ENCODE measurements at places on chromosomes 2 and 18. TPM values are rescaled to one million over a fixed set of nuclear protein-coding genes. Genes with fewer than 3 reads are reported as not detected.

- H3K27me3 ChIP-seq, result no peaks in the 10 kb centered on the region
- no peak for DNase-seq
- H3K27ac ChIP-seq, result peak overlapping the region; percentile 88
- peaks cover 24% of the 10 kb centered on the region for H3K36me3 ChIP-seq
- peaks cover 2% of the 10 kb centered on the region for H3K4me1 ChIP-seq
These were observed 569 bp downstream of the TMX3 start for GRCh38 chr18:68714366-68714711.

DNA sequence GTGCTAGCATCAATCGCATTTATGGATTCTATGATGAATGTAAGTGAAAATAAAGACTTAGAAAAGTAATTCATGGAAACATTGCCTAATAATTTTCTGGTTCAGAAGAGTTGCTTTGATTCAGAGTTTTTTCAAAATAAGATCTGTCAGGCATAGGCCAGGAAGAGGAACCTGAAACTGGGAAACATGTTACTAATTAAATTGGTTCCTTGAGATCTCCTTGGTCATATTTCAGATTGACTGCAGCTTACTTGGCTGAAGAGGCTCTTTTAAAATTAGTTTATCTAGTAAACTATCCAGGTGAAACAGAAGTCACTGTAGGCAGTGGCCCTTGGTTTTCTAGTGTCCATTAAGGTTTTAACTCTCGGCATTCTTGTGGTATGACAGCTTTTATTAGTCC, 27.4 kb downstream of the PPP1CB start:
- peaks cover 48% of the 10 kb centered on the region for H3K36me3 ChIP-seq
- no peaks in the 10 kb centered on the region for H3K4me1 ChIP-seq
- H3K4me3 ChIP-seq, result no peak overlapping the region
- no peak overlapping the region for H3K27ac ChIP-seq
- no peaks in the 10 kb centered on the region for H3K27me3 ChIP-seq

DNA sequence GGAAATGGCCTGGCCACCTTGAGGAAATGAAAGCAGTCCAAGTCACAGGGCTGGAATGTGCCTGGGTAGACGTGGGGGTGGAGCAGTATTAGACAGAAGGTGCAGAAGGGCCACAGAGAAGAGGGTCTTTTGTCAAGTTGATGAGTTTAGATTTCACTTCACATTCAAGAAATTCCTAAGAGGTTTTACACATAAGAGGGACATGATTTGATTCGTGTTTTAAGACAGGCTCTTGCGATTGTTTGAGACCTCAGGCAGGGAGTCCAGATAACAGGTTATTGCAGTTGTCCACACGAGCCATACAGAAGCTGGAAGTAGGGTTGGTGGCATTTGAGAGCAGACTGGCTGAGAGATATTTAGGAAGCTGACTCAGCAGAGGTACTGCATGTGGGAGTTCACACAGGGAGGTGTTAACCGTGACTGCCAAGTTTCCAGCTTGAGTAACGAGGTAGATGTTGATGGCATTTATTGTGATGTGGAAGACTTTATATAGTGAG, 64.6 kb downstream of the NEB start:
- no peak overlapping the region for H3K4me3 ChIP-seq
- no peaks in the 10 kb centered on the region for H3K27me3 ChIP-seq
- H3K4me1 ChIP-seq, result peaks cover 5% of the 10 kb centered on the region
- no peaks in the 10 kb centered on the region for H3K36me3 ChIP-seq

- no peaks in the 10 kb centered on the region for H3K36me3 ChIP-seq
- peaks cover 3% of the 10 kb centered on the region for H3K27me3 ChIP-seq
- no peak overlapping the region for H3K4me3 ChIP-seq
- peaks cover 15% of the 10 kb centered on the region for H3K4me1 ChIP-seq
These were observed 26.1 kb downstream of the GAD1 start for GRCh38 chr2:170842785-170843184.

IL1F10 gene
- not detected for total RNA-seq

DNA sequence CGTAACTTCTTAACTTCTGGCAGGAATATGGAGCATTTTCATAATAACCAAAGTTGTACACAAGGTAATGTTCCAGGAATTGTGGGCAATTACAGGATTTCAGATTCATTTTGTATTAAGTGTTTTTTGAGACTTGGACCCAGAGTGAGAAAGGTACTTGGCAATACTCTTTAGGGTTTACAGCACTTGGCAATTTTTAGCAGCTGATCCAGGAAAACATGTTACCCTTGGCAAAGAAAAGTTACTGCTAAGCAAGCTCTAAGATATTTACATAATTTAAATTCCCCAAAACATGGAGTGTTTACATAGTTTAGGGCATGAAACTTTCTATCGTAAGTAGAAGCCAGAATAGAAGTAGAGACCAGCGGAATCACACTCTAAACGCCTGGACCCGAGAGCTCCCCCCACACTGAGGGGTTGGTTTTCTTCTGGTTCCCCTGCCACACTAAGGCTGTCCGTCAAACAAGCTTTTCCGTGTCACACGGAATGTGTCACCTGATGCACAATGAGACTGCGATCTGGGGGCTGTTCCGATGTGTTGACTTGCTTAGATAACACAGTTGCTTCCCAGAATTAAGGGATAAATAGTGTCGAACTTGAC, 177.1 kb downstream of the PTGR3 start:
- no peaks in the 10 kb centered on the region for H3K36me3 ChIP-seq
- H3K27me3 ChIP-seq, result no peaks in the 10 kb centered on the region
- H3K4me3 ChIP-seq, result no peak overlapping the region
- no peak overlapping the region for H3K27ac ChIP-seq
- DNase-seq, result no peak
- no peaks in the 10 kb centered on the region for H3K4me1 ChIP-seq

- H3K36me3 ChIP-seq, result no peaks in the 10 kb centered on the region
- no peak overlapping the region for H3K27ac ChIP-seq
- no peaks in the 10 kb centered on the region for H3K27me3 ChIP-seq
- no peak overlapping the region for H3K4me3 ChIP-seq
- no peak for DNase-seq
- H3K4me1 ChIP-seq, result peaks cover 8% of the 10 kb centered on the region
These were observed 143.3 kb downstream of the C1D start for GRCh38 chr2:67919490-67919889.

GRCh38 chr2:18788592-18788991, 199.2 kb upstream of the NT5C1B start:
- peak; percentile 68 for DNase-seq
- H3K36me3 ChIP-seq, result no peaks in the 10 kb centered on the region
- H3K4me1 ChIP-seq, result peaks cover 14% of the 10 kb centered on the region
- H3K27me3 ChIP-seq, result no peaks in the 10 kb centered on the region
- no peak overlapping the region for H3K4me3 ChIP-seq

DNA sequence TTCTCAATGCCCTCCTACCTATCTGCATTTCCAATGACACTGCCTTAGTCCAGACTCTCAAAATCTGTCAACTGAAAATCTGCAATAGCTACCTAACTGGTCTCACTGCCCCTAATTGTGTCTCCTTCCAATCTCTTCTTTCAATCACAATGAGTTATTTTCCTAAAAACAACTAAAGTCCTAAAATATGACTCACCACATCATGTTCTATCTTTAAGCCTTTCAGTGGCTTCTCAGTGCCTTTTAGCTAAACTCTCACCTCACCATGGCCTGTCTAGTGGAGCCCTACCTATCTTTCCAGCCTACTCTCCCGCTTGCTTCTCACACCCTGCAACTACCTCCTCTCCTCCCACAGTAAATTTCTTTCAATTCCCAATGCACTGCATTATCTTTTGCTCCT, 220.9 kb upstream of the PKDCC start:
- no peak for DNase-seq
- H3K27ac ChIP-seq, result no peak overlapping the region
- H3K4me3 ChIP-seq, result no peak overlapping the region
- no peaks in the 10 kb centered on the region for H3K36me3 ChIP-seq

GRCh38 chr2:219461047-219461514, 26.4 kb downstream of the SPEG start:
- peak; percentile 29 for DNase-seq
- no peak overlapping the region for H3K27ac ChIP-seq
- H3K4me3 ChIP-seq, result no peak overlapping the region
- H3K36me3 ChIP-seq, result peaks cover 5% of the 10 kb centered on the region
- H3K27me3 ChIP-seq, result no peaks in the 10 kb centered on the region
- peaks cover 30% of the 10 kb centered on the region for H3K4me1 ChIP-seq

DNA sequence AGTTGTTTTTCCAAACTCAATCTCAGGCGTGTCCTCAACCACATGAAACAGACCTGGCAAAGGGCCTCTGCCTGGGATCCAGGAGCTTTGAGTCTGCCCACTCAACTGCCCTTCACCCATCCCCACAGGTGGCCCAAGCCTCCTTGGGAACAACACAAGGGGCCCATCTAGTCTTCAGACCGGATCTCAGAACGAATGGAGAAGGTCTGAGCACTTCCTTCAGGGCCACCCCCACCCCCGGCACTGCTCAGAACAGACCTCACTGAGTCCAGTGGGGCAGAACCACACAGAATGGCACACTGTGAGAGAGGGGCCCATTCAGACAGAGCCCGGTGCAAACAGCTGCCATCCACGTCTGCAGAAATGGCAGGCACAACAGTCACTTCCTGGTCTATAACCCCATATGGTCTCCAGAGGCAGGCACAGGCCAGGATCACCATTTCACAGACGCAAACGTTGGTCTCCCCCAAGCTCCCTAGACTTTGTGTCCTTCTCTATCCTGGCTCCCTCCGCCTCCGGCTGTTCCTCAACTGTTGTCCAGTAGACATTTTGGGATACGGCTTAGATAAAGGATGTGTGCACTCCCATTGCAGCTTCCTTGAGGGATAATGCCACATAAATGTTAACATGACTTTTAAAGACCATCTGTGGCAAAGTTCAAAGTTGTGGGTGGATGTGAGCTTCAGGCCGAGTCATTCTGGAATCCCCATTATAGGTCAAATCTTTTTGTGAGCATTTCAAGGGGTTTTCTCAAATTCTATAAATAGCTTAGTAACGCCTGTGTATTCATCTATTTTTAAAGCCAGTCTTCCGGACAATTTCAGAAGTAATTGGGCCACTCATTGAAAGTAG, 149.7 kb downstream of the SMAD7 start:
- H3K27me3 ChIP-seq, result no peaks in the 10 kb centered on the region
- H3K4me3 ChIP-seq, result no peak overlapping the region
- DNase-seq, result no peak

DNA sequence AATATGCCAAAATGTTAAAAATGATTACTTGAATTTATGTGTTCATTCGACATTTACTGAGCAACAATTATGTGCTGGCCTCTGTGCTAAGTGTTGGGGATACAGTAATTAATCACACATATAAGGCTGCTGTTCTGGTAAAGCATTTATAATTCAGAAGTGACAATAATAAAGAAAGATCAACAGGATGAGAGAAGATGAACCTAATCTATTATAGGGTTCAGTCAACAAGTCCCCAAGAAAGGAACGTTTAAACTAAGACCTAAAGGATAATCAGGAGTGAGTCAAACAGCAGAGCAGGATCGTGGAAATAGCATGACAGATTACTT, 60.1 kb upstream of the COX7A2L start:
- H3K4me3 ChIP-seq, result peak overlapping the region; percentile 39
- H3K27ac ChIP-seq, result peak overlapping the region; percentile 91

DNA sequence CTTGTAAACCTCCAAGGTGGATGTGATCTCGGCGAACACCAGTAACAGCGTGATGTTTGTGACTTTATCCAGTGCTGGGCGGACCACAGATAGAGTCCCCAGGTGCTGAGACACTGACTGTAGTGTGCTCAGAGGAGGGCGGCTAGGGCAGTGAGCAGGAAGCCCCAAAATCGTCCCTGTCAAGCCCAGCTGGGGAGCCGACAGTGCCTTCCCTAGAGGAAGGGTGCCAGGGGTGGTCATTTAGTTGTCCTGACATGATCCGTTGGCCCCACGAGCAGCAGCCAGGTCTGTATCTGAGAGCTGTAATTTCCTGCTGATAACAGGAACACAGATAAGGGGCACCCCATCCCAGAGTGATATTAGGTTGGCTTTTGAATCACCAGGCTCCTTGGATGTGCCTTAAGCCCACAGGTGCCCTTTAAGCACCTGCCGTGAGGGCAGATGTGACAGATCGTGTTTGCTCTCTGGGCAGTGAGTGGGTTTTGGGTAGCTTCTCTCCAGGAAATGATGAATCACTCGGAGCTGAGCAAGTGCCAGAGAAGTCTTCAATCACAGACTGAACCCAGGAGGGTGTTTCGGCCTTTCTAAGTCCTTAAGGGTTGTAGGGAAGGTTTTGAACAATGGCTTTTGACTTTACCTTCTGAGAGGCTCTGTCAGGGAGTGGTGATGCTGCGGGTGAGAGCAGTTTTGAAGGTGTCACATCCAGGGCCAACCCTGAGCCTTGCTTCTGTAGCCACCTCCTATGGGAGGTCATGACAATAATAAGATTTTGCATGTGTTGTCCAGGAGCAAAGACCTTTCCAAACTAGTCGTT, 7.7 kb downstream of the LPIN1 start:
- no peaks in the 10 kb centered on the region for H3K36me3 ChIP-seq
- H3K27me3 ChIP-seq, result no peaks in the 10 kb centered on the region
- no peak overlapping the region for H3K27ac ChIP-seq
- peaks cover 29% of the 10 kb centered on the region for H3K4me1 ChIP-seq
- no peak overlapping the region for H3K4me3 ChIP-seq

DNA sequence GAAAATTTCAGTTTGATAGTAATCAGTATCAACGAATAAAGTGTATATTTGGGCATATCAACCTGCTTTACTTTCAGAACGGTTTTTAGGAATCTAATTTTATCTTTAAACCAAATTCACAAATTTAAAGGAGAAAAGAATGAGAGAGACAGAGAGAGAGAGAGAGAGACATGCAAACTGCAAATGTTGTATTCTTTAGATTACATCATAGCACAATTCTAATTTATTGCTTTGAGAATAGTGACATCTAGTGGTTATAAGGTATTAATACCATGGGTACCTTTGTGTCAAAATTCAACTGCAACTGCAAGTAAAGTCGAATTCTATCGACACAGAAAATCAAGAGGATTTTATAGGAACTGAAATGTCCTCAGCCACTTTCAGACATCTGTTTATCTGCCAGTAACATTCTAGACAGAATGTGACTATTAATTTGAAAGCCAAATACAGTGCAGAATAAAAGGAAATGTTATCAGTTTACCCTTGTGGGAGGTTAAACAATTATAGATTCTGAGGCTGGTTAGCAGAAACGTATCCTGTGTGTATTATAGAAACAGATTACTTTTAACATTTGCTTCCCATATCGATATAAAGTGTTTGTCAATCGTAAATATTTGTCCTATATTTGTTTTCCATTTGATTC, 529.8 kb upstream of the VRK2 start:
- no peak overlapping the region for H3K4me3 ChIP-seq
- H3K4me1 ChIP-seq, result no peaks in the 10 kb centered on the region
- H3K36me3 ChIP-seq, result no peaks in the 10 kb centered on the region
- peak; percentile 29 for DNase-seq

ZNF397 gene
- 7.9 TPM for total RNA-seq

GRCh38 chr18:42765302-42765701, 350.2 kb downstream of the RIT2 start:
- H3K27ac ChIP-seq, result no peak overlapping the region
- no peaks in the 10 kb centered on the region for H3K36me3 ChIP-seq
- DNase-seq, result peak; percentile 8
- H3K27me3 ChIP-seq, result no peaks in the 10 kb centered on the region
- H3K4me3 ChIP-seq, result no peak overlapping the region
- no peaks in the 10 kb centered on the region for H3K4me1 ChIP-seq

OTOS gene
- total RNA-seq, result not detected

RRM2 gene
- 6.8 TPM for total RNA-seq

GRCh38 chr2:20397811-20398447, 47.3 kb upstream of the PUM2 start:
- DNase-seq, result no peak
- H3K36me3 ChIP-seq, result no peaks in the 10 kb centered on the region
- no peaks in the 10 kb centered on the region for H3K4me1 ChIP-seq
- no peak overlapping the region for H3K27ac ChIP-seq
- H3K27me3 ChIP-seq, result peaks cover 7% of the 10 kb centered on the region
- H3K4me3 ChIP-seq, result no peak overlapping the region

GULP1 gene
- total RNA-seq, result 39.4 TPM

IRS1 gene
- total RNA-seq, result 34.2 TPM

PROKR1 gene
- not detected for total RNA-seq

- no peak for DNase-seq
- no peak overlapping the region for H3K4me3 ChIP-seq
- H3K4me1 ChIP-seq, result peaks cover 7% of the 10 kb centered on the region
- no peak overlapping the region for H3K27ac ChIP-seq
- H3K27me3 ChIP-seq, result no peaks in the 10 kb centered on the region
These were observed 183.3 kb downstream of the ASXL3 start for GRCh38 chr18:33761363-33761762.
